ENCODE measurements at places on chromosomes 12 and 14. TPM values are rescaled to one million over a fixed set of nuclear protein-coding genes. Genes with fewer than 3 reads are reported as not detected.

KRT72 gene
- not detected for total RNA-seq

EPYC gene
- not detected for total RNA-seq

TTC7B gene
- 68.8 TPM for total RNA-seq

P2RX2 gene
- 0.36 TPM for total RNA-seq

BIN2 gene
- 5.0 TPM for total RNA-seq

GDF3 gene
- total RNA-seq: not detected

ZBTB42 gene
- 9.4 TPM for total RNA-seq

ISM2 gene
- total RNA-seq: 3.5 TPM

PLEKHG7 gene
- total RNA-seq: 4.2 TPM

HOXC6 gene
- 2.3 TPM for total RNA-seq

C12orf50 gene
- 0.10 TPM for total RNA-seq

Measured in ureter (tissue), 1 donor.